Sigmoid colon (tissue), 7 donors: ENCODE measurements at places on chromosomes 3 and 15.

- DNase-seq, result no peak
These were observed 85.1 kb downstream of the PDCD6IP start for GRCh38 chr3:33883538-33883950.

GRCh38 chr3:150370999-150371398, 37.1 kb upstream of the TSC22D2 start:
- no peak for DNase-seq

DNA sequence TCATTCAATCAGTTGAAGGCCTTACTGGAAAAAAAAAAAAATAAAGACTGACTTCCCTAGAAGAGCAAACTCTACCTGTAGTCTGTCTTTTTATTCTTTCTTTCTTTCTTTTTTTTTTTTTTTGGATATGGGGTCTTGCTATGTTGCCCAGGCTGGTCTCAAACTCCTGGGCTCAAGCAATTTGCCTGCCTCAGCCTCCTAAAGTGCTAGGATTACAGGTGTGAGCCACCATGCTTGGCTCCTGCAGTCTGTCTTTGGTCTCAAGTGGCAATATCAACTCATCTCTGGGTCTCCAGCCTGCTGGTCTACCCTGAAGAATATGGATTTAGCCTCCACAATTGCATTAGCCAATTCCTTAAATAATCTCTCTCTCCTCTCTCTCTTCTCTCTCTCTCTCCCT, 167.7 kb upstream of the P2RY1 start:
- no peak for DNase-seq

DNA sequence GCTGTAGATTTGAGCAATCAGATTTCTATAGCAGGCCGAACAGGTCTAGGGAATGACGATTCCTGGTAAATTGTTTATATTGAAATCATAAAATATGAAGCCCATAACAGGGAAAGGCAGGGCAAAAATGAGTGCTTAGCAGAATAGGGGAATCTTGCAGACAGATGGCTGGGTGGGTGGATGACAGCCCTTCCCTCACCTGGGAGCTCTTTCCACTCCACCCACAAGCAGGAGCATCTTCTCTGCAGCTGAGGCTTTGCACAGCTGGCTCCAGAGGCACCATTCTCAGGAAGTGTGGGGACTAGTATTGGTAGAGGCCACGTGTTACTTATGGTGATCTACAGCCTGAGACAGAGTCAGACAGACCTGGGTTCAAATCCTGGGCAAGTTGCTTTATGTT, 55.9 kb upstream of the SYN2 start:
- no peak for DNase-seq

GRCh38 chr15:52334491-52335160, 39.0 kb upstream of the MYO5C start:
- no peak for DNase-seq

DNA sequence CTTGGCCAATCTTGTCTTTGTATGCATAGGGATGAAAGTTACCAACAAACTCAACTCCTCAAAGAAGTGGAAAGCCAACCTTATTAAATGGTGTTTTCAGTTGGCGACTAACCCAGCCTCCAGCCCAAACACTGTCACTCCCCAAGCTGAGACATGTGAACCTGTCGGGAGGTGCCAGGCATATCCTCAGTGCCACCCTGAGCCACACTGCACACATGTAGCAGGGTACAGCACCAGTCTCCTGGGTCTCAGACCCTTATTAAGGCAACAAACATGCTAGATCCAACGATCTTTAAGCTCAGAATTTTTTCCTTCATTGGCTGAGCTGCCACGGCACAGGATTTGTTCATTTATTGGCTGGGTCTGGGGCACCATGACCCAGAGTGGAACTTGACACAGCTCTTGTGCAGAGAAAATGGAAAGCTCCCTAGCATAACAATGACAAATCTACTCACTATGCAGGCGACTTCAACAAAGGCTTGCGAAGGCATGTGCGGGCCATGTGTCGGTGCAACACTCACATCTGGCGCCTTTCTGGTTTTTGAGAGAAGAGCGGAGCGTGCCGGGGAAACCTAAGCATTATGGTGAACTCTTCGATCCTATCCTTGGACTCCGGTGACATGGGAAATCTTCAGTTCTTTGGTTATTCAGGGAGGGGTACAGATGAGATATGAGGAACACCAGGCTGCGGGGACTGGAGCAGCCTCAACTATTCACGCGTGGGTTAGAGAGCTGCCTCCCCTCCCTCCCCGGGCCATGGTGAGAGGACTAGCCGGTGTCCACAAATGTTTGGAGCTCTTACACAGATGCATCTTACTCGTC, 190.1 kb downstream of the FAM43A start:
- DNase-seq, result no peak

- peak; percentile 35 for DNase-seq
These were observed 65.6 kb upstream of the PLXNA1 start for GRCh38 chr3:126917232-126917804.

DNA sequence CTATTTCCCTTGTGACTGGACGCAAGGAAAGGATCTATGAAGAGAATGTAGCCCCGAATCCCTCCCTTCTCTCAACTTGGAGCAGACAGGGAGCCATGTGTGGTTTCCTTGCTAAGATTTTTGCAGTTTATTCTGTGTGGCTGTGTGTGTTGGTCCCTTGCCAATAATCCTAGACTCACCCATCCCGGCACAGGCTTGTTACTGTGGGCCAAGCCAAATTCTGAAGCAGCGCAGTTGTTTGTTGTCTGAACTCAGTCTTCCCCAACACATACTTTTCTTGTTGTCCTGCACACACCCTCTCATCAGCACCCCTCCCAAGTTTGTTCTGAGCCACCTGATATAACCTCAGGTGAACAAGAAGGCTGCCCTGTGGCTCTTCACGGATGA, 193.3 kb upstream of the CTDSPL start:
- DNase-seq, result peak; percentile 71
